Keratinocyte (primary cell): ENCODE measurements at places on chromosomes 5 and 9.

DNA sequence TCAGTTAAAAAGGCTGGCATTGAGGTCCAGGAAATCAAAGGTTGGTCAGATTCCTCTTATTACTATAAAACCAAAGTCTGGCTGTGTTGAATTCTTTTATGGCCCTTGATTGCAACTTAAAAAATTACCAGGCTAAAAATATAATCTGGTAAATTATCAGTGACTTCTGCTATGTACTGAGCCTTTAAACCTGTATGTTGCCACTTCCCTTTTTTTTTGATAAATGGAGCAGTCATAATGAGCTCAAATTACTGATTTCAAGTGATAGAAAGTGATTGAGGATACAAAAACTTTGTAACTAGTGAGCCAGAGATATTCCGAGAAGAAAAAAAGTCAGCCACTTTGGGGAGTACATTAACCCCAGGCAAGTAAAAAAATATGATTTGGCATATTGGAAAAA, 100.1 kb downstream of the GIN1 start:
- DNase-seq: no peak

- no peak for DNase-seq
Measured at GRCh38 chr9:70285981-70286598, 27.3 kb downstream of the SMC5 start.

DNA sequence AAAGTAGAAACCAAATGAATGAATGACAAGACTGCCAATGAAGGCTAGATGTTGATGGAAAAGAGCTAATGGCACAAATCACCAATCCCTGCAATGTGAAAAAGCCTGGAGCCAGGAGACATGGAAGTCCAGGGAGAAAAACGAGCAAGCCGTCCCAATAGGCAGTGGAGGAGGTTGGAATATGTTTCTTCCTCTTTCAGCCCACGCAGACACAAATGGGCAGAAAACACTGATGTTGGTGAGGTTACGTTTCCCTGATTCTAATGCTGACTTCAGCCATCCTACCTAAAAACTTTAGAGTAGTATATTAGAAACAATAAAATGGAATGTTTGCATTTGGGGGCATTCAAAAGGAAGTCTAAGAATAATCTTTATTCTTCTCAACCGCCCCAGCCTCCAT, 23.9 kb upstream of the KIF2A start:
- DNase-seq: no peak

DNA sequence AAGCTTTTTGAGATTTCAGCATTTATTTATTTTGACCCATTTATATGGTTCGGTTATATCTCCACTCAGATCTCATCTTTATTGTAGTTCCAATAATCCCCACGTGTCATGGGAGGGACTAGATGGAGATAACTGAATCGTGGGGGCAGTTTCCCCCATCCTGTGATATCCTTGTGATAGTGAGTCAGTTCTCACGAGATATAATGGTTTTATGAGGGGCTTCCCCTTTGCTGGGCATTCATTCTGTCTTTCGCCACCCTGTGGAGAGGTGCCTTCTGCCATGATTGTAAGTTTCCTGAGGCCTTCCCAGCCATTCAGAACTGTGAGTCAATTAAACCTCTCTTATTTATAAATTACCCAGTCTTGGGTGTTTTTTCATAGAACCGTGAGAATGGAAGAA, 96.5 kb upstream of the PCSK1 start:
- DNase-seq: no peak

GRCh38 chr5:132887283-132887682, 13.8 kb downstream of the LEAP2 start:
- no peak for DNase-seq

- no peak for DNase-seq
Measured at GRCh38 chr5:29213475-29213874, 1980.0 kb upstream of the CDH6 start.

DNA sequence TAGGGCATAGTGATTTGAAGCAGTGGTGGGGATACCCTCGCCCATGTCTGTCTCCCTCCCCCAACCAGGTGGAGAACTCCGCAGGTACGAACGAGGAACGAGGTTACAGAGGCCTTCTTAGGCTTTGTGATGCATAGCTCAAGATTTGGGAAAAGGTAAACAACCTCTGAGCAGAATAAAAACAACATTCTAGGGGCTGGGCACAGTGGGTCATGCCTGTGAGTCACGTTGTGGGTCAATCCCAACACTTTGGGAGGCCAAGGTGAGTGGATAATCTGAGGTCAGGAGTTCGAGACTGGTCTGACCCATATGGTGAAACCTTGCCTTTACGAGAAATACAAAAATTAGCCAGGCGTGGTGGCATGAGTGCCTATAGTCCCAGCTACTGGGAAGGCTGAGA, 3.6 kb upstream of the LCP2 start:
- no peak for DNase-seq

- DNase-seq: no peak
Measured at GRCh38 chr9:14941501-14942405, 31.5 kb upstream of the FREM1 start.
